IPS-NIHi11 (cell line): ENCODE measurements at places on chromosomes 12 and 14.
A peak's percentile ranks its signal among the peaks of the same experiment; 100 is the strongest.

- no peak for DNase-seq
These were observed 95.9 kb downstream of the SINHCAF start for GRCh38 chr12:31230004-31230403.

GRCh38 chr12:100851637-100852036 is 57.1 kb downstream of the ANO4 start:
- DNase-seq = no peak

- no peak for DNase-seq
These were observed 291.8 kb upstream of the G2E3 start for GRCh38 chr14:30267141-30267540.

DNA sequence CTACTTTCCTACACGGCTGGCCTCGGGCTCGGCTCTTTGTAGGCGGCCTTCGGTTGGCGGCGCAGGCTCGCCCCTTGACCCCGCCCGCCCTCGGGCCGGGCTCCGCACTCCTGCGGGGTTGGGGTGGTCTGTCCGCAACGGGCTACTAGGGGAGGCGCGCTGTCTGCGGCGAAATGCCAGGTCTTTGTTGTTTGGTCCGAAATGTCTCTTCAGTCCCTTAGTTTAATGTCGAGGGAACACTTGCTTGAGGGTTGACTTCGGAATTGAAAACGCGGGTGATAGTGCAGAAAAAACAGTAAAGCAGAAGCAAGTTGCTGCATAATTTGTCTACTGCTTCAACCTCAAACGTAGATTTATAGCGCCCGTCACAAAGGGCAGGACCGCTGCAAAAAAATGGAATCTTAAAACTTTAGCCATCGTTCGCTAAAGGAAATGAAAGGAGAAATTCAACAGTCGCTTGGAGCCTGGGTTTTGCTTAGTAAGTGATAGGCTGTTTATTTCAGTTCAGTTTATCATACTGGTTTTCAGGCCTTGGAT is 390 bp downstream of the JKAMP start:
- no peak for DNase-seq

DNA sequence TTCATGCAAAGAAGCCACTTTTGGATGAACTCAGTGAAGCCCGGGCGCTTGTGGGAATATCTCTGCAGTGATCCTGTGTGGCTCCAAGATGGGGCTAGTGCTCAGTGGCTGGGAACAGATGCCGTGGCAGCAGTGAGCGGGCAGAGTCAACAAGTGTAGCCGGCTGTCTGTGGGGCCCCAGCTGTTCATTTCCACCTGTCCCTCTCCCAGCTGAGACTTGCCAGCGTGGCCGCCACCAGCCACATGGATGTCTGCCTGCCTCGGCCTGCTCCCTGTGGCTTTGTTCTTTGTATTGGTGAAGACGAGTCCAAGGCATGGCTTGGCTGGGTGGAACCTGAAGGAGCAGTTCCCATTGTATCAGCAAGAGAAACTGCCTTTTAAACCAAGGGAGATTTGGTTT is 77.3 kb downstream of the NOS1 start:
- no peak for DNase-seq

- no peak for DNase-seq
These were observed 9.6 kb downstream of the PTPRB start for GRCh38 chr12:70627677-70628076.

DNA sequence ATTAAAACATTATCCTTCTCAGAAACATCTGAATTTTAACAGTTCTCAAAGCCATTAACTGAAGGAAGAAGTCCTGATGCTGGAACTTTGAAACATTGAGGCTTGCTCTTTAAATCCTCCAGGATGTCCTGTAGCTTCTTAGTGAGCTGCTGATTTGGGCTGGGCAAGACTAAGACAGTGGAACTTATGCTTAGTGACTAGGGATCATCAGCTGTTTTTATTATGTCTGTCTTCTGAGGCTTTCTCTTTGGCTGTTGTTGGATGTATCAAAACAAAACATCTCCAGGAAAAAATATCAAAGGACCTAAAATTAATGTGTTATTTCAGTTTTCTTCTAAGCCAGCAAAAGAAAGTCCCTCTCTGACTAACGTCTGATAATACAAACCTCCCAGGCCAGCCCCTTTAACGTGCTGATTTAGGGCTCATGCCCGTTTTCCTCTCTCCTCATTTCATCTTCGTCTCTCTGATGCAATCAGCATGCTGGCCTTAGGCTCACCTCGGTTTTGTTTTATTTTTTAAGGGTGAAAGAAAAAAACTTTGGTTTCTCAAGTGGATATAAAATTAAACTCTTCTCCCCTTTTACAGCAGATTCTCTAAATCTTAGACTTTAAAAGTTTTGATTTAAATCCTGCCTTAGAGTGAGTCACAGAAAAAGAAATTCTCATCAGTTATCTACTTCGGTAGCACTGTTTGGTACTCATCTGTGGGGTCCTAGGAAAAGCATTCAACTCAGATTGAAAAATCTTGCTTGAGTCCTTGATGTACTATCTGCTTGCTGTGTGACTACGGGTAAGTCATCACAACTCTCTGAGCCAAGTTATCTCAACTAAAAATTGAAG is 106.2 kb upstream of the CCDC91 start:
- no peak for DNase-seq

DNA sequence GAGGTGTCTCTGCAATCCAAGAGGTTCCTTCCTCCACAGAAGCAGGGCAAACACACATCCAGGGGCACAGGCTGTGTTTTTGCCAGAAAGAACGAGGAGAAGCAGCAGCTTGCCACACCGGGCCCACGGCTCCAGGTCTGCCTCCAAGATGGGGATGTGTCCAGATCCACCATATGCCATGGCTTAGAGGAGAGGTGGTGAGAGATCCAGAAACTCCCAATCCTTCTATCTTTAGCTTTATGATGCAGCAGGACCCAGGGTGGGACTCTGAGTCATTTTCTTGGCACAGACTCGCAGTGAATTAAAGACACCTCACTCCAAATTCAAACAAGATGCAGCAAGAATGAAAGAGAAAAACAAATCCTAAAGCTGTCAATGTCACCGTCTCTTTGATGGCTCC is 481.4 kb upstream of the TMEM132C start:
- DNase-seq = no peak

DNA sequence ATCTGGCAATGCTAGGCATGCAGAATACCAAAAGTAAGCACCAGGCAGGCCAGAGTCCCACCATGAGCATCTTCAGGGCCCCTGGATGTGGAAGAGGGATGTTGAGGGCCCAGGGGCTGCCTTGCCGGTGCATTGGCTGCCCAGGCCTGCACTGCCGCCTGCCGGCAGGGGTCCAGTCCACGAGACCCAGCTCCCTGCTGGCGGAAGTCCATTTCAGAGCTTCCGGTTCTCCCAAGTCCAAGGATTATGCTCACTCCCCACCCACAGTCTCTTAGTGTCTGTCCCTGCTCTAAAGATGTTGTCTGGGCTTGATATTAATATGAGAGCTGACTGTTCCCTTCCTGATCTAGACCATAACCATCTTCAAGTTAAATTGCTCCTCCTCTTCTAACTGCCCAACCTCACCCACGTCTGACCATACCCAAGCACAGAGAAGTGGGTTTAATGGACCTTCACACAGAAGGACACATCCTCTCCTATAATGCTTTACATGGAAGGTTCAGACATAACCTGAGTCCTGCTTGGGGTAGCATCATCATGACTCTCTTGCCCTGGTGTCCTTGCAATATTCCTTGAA is 117.4 kb downstream of the DAD1 start:
- peak; percentile 83 for DNase-seq

DNA sequence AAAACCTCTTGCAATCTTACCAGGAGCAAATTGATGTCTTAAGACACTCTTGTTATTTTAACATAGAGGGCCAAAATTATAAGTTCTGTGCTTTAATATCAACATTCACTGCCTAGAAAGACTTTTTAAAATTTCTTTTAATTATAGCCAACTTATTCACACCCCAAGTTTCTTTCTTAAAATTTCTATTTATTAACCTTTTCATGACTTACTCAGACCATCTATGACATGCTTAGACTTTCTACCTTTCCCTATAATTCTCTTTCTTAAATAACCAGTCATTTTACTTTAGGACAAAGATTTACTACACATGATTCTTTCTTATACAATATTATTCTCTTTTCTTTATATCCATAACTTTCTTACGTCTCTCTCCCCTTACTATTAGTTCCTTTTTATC is 220.4 kb downstream of the NUBPL start:
- DNase-seq = no peak

- no peak for DNase-seq
These were observed 46.7 kb downstream of the ERH start for GRCh38 chr14:69351385-69351784.

DNA sequence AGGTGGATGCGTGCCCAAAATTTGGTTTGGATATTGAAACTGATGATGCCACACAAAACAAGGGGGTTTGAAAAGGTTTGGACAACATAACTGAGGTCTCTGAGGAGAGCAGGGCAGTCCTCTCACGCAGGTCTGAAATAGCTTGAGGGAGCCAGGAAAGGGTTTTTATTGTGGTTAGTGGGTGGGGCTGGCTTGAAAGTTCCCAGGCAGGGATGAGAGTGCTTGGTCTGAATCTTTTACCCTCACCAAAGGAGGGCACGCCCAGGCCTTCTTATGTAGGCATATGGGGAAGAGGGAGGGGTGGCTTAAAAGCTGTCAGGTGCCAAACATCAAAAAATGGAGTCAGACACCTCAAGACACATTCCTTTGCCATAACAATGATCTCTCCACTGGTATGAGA is 493.1 kb upstream of the CCDC196 start:
- no peak for DNase-seq

DNA sequence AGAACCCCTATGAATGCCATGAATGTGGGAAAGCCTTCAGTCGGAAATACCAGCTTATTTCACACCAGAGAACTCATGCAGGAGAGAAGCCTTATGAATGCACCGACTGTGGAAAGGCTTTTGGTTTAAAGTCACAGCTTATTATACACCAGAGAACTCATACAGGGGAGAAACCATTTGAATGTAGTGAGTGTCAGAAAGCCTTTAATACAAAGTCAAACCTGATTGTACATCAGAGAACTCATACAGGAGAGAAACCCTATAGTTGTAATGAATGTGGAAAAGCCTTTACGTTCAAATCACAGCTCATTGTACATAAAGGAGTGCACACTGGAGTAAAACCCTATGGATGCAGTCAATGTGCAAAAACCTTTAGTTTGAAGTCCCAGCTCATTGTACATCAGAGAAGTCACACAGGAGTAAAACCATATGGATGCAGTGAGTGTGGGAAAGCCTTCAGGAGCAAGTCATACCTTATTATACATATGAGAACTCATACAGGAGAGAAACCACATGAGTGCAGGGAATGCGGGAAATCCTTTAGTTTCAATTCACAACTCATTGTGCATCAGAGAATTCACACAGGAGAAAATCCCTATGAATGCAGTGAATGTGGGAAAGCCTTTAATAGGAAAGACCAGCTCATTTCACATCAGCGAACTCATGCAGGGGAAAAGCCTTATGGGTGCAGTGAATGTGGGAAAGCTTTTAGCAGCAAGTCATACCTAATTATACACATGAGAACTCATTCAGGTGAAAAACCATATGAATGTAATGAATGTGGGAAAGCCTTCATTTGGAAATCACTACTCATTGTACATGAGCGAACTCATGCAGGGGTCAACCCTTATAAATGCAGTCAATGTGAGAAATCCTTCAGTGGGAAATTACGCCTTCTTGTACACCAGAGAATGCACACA is 22.3 kb downstream of the ZNF268 start:
- no peak for DNase-seq

DNA sequence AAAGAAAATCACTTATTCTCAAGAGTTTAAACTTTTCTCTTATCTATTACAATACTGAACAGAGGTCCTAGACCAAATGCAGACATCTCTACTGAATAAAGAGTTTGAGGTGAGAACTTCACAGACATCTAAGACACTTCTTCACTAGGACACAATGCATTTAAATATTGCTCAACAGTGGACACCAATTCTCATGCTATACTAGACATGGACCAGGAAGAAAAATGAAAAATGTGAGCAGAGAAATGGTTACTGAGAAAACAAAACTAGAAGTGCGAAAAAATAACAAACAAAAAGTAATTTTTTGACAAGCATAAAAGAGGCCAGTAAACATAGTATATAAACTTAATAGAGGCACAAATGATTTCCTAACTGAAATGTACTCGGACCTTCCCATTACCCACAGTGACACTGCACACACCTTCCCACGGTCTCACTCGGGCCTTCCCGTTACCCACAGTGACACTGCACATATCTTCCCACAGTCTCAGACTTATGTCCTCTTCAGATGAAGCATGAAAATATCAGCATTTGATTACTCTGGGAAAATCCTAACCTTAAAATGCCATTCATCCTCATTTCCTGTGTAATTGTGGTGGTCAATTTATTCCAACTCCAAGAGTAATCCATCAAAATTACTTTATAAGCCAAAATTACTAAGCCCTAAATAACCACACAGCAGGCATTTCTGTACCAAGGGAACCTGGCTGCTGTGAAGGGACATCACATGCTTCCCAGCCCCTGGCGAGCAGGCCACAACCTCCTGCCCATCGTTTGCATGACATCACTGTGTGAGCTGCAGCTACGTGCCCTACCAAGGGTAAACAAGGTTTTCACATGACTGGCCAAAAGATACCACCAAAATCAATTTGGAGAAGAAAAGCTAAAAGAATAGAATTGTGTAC is 6.4 kb downstream of the SLC15A4 start:
- no peak for DNase-seq

DNA sequence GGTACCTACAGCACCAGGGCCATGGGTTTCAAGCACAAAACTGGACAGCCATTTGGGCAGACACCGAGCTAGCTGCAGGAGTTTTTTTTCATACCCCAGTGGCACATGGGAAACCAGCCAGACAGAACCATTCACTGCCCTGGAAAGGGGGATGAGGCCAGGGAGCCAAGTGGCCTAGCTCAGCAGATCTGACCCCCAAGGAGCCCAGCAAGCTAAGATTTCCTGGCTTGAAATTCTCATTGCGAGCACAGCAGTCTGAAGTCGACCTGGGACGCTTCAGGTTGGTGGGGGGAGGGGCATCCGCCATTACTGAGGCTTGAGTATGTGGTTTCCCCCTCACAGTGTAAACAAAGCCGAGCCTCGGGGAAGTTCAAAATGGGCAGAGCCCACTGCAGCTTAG is 81.2 kb upstream of the CCDC175 start:
- no peak for DNase-seq

DNA sequence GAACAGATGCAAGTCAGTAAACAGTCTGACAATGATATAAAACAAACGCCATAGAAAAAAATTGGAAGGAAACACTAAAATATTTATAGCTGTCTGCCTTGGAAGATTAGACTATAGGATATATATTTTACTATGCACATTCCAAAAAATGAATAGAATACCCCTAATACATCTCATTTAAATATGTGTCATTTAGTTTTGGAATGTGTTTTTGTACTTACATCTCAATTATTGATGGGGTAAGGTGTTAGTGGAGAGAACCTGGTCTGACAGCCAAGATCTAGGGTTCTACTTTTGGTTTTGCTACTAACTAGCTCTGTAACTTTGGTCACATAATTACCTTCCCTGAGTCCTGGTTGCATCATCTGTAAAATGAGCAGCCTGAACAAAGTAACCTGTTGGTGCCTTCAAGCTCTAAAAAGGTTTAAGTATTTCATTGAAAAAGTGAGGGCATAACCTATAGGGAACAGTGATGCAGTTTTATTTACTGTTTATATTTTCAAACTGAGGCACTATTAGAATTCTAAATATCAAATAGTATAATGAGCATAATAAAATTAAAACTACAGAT is 28.6 kb upstream of the SLC6A13 start:
- no peak for DNase-seq
